Stimulated activated CD4-positive, alpha-beta T cell treated with anti-CD3 and anti-CD28 coated beads, Interleukin-15, amount 100 ng/mL, for 48 hours (primary cell): ENCODE measurements at places on chromosomes 12 and 14.

DNA sequence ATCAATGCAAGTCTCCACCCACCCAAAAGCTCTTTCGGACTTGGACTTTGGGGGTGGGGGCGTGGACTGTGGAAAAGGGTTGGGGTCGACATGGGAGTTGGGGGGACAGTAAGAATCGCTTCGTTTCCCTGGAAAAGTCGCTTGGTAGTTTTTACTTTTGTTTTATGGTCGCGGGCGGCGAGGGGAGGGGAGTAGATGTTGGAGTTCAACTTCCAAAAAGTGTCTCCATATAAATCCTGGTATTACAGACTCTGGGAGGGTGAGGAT lies 568 bp upstream of the BCL11B start:
- no peak for DNase-seq

- no peak for DNase-seq
These were observed at the start of gene CTSG for GRCh38 chr14:24576182-24576581. TSS of gene CTSG (minus strand) at chr14:24576250. CDS start at chr14:24576223, 27 bp downstream.

DNA sequence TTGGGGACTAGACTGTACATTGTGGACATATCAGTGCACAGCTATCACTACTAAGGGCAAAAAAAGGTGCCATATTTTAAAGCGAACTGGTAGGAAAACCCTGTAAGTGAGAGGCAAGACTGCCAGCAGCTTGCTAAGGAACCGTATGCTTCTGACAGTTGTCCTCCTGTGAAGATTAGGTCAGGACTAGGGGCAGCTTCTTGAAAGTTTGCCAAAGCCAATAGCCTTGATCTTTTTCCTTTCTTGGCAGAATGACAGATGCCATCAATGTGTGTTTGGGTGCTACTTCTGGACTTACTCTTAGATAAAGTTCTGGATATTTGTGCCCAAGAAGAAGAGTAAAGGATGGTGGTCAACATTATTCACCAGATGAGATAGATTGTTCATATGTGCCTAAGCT lies 7.4 kb downstream of the DAAM1 start:
- DNase-seq, result no peak

- no peak for DNase-seq
These were observed 2.1 kb downstream of the GLIPR1 start for GRCh38 chr12:75482646-75483045.

GRCh38 chr14:99982537-99983250 lies 82.5 kb upstream of the EVL start:
- peak; percentile 47 for DNase-seq

DNA sequence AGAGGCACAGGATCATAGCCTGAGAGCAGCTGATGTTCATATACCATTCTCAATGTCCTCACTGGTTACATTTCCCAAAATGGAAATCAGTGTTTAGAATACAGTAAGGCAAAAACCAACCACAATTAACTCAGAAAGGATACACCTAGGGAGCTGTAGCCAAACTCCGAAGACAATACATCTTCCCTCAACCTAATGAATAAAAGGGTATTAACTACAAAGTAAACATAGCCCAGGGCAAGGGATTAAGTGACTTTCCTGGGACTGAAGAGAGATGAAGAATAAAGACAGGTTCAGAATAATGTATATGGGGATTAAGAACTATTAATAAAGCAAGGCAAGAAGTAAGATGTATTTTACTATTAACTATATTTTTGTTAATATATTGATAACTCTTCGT lies 79.5 kb downstream of the RPS29 start:
- no peak for DNase-seq

- no peak for DNase-seq
These were observed 107.1 kb downstream of the SMOC1 start for GRCh38 chr14:69986336-69986735.

GRCh38 chr12:64683816-64684543 lies 73.7 kb downstream of the RASSF3 start:
- DNase-seq, result no peak

DNA sequence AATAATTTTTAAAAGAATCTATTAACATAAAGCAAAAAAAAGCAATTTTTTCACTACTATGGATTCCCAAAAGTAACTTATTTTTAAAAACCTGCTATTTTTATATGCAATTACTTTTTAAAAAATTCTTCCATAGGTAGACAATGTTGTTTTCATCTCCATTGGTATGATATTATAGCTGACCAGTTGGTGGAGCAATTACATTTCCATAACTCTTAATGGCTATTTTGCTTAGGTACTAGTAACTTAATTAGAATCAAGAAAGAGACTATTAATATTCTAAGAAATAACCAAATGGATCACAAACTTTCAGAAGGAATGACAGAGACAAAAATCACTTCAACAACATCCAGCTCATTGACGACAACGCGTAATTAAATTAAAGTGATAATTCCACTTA lies 64.7 kb upstream of the PTCSC3 start:
- no peak for DNase-seq

GRCh38 chr12:53907103-53907502 lies 31.5 kb upstream of the HOXC13 start:
- DNase-seq, result no peak

GRCh38 chr14:100825713-100826331 lies at the start of gene MEG3:
TSS of gene MEG3 (plus strand) at chr14:100826118.
- DNase-seq, result no peak

DNA sequence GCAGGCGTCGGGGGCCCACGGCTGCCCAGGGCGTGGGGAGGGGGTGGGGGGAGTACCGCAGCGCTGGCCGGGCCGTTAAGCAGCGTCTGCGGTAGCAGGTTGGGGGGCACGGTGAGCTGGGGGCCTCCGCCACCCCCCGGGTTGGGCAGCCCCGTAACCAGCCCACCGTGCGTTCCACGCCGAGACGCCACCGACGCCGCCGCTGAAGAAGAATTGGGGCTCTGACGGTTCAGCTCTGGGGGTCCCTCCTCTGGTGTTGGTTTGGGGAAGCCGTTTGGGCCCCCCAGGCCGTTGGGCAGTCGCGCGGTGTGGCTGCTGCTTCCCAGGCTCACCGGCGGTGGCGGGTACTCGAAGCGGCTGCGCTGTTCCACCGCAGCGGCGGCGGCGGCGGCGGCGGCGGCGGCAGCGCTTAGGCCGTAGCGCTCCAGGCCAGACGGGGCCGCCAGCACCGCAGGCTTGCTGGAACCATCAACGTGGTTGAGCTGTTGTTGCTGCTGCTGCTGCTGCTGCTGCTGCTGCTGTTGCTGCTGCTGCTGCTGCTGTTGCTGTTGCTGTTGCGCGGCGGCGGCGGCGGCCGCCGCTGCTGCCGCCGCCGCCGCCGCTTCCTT lies 1.5 kb downstream of the IRF2BPL start:
- no peak for DNase-seq

GRCh38 chr14:64680013-64680713 lies 24.1 kb upstream of the PLEKHG3 start:
- no peak for DNase-seq

GRCh38 chr12:115828168-115828567 lies 449.3 kb downstream of the MED13L start:
- DNase-seq, result no peak

- DNase-seq, result peak; percentile 21
These were observed 15.2 kb downstream of the RASSF3 start for GRCh38 chr12:64625243-64626077.

DNA sequence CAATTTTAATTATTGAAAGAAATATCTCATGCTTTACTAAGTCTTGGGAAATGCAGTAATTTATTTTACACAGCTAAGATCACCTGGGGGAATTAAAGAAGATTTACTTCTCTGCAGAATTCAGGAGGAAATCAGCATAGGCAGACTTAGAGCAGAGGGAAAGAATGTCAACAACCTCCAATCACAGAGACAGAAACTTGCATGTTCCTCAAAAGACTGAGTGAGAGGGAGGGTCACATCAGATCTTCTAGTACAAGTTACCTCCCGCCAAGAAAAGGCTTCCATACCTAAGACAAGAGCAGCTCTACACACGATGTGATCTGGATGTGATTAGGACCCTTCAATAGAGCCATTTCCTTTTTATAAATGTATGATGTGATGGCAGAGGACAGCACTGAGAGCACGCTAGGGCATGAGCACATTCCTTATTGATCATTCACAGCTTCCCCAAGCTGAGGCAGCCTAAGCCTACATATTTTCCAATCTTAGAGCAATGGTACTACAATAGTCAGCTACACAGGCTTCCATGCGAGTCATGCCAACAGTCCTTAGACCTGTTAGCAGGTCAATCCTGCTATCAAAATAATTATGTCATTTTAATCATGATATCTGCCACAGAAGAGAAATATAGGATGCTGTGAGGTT lies 403.3 kb downstream of the ETNK1 start:
- no peak for DNase-seq

DNA sequence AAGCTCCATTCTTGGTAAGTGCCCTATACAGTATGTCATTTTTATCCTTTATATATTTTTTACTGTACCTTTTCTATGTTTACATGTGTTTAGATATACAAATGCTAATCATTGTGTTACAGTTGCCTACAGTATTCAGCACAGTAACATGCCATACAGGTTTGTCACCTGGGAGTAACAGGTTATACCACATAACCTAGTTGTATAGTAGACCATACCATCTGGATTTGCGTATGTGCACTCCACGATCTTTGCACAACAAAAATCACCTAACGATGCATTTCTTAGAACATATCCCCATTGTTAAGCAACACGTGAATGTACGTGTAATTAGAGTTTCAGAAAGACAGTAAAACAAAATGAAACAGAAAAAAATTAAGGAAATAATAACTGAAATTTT lies 11.9 kb upstream of the ANO2 start:
- DNase-seq, result no peak

- no peak for DNase-seq
These were observed 12.6 kb upstream of the DIO2 start for GRCh38 chr14:80223696-80224465.
